ENCODE measurements at places on chromosomes 6 and 20.

GRCh38 chr6:93059911-93060310 is 359.4 kb downstream of the EPHA7 start:
- DNase-seq: no peak

DNA sequence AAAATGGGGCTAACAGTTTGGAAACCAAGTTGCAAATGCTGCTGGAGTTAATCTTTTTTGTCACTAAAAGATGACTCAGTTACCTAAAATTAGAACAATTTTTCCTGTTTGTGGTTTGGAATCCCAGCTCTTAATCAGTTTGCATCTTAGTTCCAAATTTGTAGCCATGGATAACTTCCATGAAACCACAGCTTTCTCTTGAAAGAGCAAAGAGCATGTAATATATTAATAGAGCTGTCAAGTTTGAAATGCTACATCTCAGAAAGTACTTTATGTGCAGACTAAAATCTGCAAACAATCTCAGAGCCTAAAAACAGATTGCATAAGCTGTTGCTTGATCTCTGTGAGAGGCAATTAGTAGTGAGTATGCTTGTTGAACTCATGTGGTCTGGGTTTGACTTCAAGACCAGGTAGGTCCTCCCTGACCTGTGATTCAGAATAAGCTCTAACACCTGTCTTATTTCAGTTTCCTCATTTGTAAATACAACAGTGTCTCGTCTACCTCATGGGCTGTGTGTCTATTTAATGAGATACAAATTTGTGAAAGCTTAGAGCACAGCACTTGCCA is 23.5 kb downstream of the DHX35 start:
- DNase-seq: no peak

GRCh38 chr20:60966766-60967165 is 285.3 kb upstream of the CDH4 start:
- DNase-seq: no peak

GRCh38 chr20:50918403-50918802 is 12.8 kb downstream of the ADNP start:
- no peak for DNase-seq

DNA sequence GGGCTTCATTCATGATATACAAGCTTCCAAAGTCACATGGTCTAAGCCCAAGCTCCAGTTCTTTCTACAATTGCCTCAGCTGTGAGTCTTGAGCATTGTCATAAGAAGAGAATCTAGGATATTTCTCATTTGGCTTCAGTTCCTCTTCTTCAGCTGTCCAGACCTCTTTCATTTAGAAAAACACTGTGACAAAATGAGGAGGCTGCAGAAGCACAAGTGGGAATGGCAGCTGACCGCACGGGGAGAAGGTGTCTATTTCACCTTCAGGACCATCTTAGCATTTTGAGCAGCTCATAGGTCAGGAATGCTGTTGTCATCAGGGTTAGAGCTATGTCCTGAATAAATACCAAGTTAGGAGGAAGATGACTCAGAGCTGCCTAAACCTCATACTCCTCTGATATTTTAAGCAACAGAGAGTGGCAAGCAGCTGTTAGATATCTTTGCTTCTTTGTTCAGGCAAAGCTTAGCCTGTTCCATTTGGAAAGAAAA is 390.1 kb upstream of the CITED2 start:
- DNase-seq: no peak

DNA sequence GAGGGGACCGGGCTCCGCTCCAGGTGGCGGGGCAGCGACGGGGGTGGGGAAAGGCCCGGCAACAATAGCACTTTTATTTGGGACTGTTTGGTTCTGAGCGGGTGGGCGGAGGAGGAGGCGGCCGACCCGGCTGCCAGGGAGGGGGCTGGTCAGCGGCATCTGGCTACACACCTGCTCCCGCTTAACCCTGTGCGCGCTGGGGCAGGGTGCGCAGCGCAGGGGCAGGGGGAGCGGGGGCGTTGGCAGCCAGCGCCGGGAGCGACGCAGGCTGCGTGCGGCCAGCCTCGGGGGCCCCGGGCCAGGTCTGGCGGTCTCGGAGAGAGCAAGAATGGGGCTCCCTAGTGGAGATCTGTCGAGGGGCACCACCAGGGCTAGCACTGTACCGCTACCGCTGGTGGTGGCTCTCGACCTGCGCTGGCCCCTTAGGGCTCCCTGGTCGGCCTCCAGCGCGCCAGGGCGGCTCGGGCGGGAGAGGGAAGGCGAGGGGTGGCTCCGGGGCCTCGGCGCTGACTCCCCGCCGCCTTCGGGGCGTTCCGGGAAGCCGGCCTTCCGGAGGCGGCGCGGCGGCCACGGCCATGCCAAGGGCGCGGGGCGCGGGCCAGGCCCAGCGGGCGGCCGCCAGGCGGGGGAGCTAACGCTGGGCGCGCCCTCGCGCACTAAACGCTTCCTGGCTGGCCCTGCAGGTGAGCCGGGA is 92.4 kb downstream of the NCR2 start:
- peak; percentile 18 for DNase-seq

GRCh38 chr6:130376936-130377335 is 11.1 kb downstream of the TMEM200A start:
- no peak for DNase-seq

DNA sequence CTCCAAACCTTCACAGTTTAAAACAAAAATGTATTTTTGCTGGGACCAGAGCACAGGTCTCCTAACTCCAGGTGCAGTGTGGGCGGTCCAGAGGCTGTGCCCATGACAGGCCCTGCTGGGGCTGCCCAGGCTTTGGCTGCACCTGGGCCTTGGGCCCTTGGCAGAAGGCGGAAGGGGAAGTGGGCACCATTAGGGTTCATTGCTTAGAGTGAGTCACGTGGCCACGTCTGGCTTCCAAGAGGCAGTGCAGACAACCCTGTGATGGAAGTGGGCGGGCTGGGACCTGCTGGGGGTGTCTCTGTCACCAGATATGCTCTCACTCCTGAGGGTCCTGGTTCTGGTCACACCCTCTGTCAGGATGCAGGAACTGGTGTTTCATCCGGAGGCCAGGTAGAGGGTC is 302.2 kb downstream of the QKI start:
- DNase-seq: no peak

- no peak for DNase-seq
These were observed 115.2 kb upstream of the GLP1R start for GRCh38 chr6:38933426-38933825.

DNA sequence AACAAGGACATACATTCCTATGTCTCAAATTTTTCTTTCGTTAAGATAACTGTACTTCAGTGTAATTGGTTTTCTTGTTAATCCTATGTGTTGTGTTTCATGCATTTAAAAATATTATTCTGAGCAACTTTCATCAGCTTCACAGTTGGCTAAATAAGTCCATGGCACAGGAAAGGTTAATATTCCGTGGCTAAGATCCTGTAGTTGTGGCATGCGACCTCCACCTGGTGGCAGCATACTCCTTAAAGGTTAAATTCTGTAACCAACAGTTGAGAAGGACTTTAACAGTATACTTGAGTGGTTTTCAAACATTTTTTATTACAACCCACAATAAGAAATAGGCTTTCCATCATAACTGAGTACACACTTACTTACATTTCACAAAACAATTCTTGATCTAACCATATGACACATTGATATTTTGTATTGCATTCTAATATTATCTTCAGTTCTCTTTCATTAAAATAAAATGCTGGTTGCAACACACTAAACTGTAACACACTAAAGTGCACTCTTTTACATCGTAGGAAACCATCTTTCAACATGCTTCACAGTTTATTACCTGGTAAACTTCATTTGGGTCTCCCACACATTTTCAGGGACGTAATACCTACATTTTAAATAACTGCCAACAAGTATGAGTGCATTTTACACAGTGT is 118.3 kb downstream of the SLX4IP start:
- peak; percentile 63 for DNase-seq

DNA sequence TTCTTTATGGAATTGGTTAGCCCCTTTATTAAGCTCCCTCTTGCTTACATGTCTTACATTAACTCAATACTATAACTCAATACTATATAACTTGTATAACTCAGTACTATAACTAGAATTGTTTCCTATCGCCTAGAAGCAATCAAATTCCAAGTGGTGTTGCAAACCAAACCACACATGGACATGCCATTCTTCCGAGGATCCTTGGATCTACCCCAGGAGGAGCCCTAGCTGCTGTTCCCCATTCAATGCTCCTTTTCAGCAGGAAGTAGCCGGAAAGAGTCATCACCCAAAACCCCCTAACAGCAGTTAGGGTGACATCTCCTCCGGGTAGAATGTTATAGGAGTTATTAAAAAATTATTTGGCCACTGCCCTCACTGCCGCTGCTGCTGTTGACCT is 40.5 kb downstream of the PLN start:
- no peak for DNase-seq

- DNase-seq: no peak
These were observed 31.3 kb upstream of the SH3BGRL2 start for GRCh38 chr6:79599725-79600259.

DNA sequence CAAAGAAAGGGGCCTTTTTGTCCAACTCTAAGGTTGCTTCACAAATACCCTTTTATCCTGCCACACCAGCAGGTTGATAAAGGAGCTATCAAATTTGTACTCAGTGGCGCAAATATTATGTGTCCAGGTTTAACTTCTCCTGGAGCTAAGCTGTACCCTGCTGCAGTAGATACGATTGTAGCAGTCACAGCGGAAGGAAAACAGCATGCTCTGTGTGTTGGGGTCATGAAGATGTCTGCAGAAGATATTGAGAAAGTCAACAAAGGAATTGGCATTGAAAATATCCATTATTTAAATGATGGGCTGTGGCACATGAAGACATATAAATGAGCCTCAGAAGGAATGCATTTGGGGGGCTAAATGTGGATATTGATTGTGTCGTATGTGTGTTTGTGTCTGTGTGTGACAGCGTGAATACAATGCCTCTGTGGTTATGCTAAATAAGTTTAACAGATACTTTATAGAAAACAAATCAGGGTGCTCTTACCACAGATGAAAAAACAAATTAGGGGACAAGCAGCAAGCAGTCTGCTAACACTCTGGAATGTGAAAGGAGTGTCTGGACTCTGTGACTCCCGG is 33.6 kb downstream of the HM13 start:
- DNase-seq: no peak

- DNase-seq: no peak
These were observed 63.8 kb upstream of the TINAG start for GRCh38 chr6:54244430-54244829.

DNA sequence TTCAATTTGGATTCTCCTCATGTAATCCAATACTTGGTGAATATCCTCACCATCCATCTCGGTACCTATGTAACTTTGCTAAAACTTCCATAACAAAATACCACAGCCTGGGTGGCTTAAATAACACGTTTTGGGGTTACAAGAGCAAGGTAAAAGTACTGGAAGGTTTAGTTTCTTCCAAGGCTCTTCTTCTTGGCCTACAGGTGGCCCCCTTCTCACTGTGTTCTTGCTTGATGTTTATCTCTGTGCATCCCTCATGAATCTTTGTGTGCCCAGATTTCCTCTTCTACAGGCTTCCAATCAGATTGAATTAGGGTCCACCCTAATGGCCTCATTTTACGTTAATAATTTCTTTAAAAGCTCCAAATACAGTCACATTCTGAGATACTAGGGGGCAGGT is 163.3 kb upstream of the HCRTR2 start:
- DNase-seq: no peak

- DNase-seq: no peak
These were observed 77.2 kb upstream of the MC3R start for GRCh38 chr20:56171087-56172012.

DNA sequence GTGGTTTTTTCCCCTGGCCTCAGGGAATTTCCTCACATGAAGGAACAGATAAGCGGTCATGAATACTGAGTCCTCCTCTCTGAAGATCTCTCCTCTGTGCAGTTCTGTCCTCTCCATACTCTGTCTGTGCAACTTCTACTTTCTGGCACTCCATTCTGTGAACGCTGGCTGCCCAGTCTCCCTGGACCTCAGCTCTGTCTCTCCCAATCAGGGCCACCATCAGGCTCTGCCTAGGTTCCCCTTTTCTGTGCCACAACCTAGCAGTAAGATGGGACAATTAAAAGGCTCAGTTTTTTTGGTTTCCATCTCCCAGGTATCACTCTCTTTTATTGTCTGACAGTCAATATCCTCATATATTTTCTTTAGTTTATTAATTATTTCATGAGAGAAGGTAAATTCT is 4.8 kb upstream of the ADGB start:
- no peak for DNase-seq

GRCh38 chr20:728256-728944 is 39.9 kb downstream of the SLC52A3 start:
- DNase-seq: peak; percentile 57

DNA sequence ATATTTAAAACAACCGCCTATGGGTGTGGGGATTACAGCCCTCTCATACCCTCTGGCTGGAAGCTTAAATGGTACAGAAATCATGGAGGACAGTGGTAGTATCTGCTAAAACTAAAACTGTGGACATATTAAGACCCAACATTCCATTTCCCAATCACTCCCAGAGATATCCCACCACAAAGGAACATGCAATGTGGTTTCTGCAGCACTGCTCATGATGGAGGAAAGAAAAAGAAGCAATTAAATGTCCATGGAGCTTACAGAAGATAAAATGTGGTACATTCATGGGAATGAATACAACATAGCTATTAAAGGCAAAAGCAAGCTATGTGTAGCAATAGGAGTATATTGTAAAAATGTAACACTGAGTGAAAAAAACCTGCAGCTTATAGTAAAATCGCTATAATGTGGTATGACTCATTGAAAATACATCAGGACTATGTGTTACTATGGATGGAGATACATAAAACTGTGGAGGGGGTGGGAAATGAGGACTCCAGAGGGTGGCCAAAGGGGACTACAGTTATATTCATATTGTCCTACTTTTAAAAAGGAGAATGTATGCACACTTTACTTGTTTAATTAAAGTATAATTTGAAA is 22.9 kb upstream of the NNAT start:
- no peak for DNase-seq

GRCh38 chr20:46706242-46706641 is 3.2 kb upstream of the SLC2A10 start:
- no peak for DNase-seq

DNA sequence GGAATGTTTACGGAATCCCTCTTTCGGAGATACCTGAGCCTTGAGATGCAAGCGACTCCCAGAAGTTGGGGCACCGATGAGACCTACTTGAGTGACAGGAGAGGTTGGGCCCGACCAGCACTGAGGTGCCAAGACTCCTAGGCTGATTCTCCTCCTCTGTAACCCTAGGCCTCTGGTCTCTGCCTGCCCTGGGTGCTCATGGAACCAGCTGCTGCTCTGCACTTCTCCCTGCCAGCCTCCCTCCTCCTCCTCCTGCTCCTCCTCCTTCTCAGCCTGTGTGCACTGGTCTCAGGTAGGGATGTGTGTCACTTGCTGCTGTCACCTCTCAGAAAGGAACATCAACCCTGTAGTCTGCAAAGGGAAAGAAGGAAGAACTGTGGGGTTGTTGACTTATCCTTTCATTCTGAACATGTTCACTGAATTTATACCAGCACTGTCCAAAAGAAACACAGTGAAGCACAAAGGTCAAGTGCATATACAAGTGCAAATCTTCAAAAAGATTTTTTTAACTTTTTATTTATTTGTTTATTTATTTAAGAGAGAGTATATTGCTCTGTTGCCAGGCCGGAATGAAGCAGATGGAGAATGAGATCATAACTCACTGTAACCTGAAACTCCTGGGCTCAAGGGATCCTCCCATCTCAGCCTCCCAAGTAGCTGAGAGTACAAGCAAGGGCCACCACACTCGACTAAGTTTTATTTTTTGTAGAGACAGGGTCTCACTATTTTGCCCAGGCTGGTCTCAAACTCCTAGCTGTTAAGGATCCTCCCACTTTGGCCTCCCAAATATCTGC is 913 bp downstream of the BTN2A2 start:
- peak; percentile 17 for DNase-seq
